Stimulated activated CD8-positive, alpha-beta memory T cell treated with anti-CD3 and anti-CD28 coated beads, Interleukin-7, amount 100 ng/mL, for 1 hour (primary cell): ENCODE measurements at places on chromosomes 7 and 10.

GRCh38 chr10:132712743-132713142 lies 73.2 kb downstream of the NKX6-2 start:
- DNase-seq: no peak

GRCh38 chr10:24706479-24707118 lies 17.1 kb downstream of the ARHGAP21 start:
- DNase-seq: no peak

GRCh38 chr7:155282671-155283070 lies 15.0 kb upstream of the INSIG1 start:
- no peak for DNase-seq

DNA sequence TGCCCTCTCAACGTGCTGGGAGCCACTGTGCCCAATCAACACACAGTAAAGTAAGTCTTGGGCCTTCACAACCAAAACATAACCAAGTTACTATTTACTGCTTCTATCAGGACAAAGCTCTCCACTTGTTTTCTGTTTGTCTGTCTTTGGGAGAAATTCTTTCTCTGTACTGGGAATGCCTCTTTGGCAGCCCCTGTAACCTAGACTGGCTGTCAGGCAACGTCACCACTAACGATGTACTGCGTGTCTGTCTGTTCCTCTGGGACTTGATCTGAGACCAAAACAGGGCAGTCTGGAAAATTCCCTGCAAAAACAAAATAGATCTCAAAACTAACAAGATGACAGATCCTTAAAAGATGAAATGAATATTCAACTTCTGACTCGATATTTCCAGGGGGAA lies 113.0 kb downstream of the SMURF1 start:
- DNase-seq: no peak

- DNase-seq: no peak
These were observed 147.1 kb upstream of the GHITM start for GRCh38 chr10:83991986-83992753.

DNA sequence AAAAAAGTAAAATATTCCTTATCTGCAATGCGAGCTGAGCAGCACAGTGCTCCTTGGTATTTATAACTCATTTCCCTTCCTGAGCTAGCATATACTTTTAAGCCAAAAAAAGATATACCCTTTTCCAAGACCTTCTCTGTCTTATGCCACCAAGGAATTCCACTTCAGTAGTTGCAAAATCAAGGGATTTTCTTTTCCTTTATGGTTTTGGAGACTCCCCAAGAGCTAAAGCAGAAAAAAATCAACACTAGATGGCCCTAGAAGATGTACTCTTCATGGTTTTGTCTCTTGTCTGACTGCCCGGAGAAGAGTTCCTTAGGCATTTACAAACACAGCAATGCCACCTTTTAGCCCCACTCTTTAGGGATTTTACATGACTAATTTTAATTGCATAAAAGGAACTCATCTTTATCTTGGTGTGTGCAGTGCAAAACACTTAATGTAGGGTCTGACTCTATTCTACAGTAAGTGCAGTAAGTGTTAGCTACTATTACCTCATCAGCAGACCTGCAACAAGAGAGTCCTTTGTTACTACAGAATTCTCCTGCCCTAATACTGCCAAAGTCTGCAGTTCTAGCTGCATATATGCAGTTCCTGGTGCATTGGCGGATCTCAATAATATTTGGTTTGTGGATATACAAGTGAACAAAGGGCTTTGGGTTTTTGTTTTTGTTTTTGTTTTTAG lies 443.3 kb downstream of the GFRA1 start:
- DNase-seq: no peak

- DNase-seq: no peak
These were observed 37.4 kb downstream of the PRKAG2 start for GRCh38 chr7:151839451-151839921.

DNA sequence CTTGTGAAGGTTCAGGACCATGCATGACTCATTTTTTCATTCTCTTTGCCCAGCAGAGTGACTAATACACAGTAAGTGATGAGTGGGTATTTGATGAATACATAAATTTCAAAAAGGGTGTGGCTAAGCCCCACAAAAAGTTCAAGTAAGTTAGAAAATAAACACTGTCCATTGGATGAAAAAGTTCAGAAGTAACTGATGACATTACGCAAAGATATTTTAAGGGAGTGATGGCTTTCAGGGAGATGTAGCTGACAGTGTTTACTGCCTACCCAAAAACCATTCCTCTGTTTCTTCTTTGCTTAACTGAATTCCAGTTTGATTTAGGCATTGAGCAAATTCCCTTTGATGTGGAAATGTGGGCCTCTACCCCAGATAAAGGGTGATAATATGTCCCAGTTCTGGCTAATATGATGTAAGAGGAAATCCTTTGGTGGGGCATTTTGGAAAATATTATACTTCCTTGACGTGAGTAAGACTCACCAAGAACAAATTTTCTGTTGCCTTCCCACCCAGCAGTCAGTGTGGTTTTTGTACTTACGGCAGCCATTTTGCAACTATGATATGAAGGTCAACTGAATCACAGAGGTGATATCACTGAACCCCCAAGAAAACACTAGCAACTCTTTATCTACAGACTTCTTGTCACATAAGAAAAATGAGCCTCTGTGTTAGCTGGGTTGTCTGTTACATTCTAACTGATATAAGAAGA lies 29.0 kb upstream of the EBLN1 start:
- no peak for DNase-seq

DNA sequence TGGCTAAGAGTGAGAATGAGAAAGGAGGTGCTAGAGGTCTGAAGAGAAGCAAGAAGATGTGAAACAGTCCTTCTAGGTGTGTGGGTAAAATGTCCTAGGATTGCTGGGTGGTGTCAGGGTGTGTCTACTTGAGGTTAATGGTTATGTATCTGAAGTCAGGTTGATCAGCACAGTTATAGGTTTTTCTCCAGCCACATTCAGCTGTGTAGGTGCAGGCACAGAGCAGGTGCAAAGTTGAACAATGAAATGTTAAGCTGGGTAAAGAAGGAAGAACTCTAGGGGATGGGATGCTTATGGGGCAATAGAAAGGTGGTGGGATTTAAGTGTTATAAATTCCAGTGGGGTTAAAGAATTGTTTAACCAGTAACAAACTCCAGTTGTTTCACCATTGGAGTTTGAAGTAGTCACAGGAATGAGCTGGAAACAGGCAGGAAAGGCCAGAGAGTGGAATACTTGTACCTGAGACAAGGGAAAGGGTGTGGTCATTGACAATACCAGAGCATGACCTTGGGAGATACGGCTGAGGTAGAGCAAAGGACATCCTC lies 200.4 kb upstream of the YAE1 start:
- DNase-seq: no peak

DNA sequence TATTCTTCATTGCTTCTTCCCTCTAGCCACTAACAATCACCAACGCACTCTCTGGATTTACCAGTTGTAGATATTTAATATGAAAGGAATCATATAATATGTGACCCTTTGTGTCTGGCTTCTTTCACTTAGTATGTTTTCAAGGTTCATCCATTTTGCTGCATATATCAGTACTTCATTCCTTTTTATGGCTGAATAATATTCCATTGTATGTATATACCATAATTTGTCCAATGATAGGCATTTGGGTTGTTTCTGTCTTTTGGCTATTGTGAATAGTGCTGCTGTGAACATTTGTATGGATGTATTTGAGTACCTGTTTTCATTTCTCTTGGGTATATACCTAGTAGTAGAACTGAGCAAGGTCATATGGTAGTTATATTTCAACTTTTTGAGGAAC lies 7.3 kb downstream of the AKAP9 start:
- no peak for DNase-seq

- DNase-seq: no peak
These were observed 163.8 kb downstream of the UBE2H start for GRCh38 chr7:129789000-129789399.

GRCh38 chr7:150668977-150669376 lies 16.5 kb upstream of the GIMAP2 start:
- DNase-seq: no peak

DNA sequence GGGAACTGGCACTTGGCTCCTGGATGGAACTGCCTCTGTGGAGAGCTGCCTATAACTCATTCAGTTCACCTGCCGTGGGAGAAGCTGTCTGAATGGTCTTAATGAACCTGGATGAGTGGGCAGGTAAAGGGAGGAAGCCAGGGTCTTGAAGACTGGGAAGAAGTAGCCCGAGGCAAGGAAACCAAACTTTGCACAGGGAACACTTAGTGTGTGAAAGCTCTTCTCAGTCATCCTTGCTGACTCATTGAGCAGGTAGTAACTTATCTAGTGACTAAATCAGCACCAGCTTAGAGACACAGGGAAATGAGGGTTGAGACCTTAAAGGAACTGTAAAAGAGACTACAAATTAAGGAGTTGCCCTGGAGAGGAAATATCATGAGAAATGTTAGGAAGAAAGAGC lies 9.9 kb downstream of the LRRC4 start:
- DNase-seq: no peak

DNA sequence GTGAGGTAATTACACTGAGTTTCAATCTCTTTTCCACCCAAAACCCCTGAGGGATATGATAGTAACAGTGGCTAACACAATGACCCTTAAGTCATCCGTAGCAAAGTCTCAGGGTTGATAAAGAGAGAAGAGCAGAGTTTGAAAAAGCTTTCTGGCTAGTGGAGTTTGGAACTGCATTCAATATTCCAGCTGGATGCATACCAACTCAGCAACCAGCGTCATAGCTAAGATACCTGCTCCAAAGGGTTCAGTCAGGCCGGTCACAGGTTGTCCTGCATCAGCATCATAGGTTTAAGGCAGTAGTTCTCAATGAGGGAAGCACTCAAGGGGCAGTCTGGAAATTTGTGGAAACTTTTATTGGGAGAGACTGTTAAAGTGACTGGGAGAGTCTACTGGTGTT lies 93.5 kb downstream of the CNOT4 start:
- no peak for DNase-seq

DNA sequence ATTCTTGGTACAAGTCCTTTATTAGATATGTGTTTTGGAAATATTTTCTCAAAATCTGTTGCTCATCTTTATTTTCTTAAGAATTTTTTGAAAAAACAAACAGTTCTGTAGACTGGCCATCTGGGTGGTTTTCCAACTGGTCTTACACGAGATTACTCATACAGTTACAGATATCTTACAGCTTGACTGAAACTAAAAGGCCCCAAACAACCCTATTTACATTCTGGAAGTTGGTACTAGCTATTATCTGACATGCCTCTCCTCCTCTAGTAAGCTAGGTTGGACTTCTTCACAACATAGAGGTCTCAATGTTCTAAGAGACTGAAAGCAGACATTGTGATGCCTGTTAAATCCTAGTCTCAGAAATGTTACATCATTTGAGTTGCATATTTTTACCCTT lies 52.0 kb downstream of the ZNF22 start:
- no peak for DNase-seq

DNA sequence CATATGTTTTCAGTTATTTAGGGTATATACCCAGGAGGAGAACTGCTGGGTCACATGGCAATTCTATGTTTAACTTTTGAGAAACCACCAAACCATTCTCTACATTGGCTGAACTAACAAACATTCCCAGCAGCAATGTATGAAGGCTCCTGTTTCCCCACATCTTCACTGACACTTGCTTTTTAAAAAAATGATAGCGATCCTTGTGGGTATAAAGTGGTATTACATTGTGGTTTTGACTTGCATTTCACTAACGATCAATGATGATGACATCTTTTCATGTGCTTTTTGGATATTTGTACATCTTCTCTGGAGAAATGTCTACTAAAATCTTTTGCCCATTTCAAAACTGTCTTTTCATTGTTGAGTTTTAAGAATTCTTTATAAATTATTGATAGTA lies 51.2 kb upstream of the ANAPC16 start:
- no peak for DNase-seq

- DNase-seq: no peak
These were observed 16.2 kb downstream of the CCDC3 start for GRCh38 chr10:12985347-12985746.

DNA sequence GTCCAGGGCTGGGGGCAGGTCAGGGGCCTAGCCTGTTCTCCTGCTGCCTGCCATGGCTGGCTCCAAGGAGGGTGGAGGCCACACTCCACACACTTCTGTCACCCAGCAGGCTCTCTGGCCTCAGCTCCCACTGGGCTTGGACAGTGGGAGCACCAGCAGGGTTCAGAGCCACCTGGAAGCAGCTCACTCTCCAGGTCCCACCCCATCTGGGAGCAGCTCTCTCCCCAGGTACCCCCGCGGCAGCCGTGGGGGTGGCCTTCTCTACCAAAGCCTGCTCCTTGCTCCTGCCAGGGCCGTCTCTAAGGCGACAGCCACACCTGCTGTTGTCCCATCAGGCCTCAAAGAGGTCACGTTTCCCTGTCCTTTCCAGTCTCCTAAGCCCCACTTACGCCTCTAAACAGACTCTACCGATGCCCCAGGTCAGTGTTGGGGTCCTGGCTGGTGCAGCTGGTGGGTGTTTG lies 142.5 kb upstream of the RET start:
- no peak for DNase-seq

GRCh38 chr7:134809616-134810015 lies 30.2 kb downstream of the CALD1 start:
- no peak for DNase-seq

DNA sequence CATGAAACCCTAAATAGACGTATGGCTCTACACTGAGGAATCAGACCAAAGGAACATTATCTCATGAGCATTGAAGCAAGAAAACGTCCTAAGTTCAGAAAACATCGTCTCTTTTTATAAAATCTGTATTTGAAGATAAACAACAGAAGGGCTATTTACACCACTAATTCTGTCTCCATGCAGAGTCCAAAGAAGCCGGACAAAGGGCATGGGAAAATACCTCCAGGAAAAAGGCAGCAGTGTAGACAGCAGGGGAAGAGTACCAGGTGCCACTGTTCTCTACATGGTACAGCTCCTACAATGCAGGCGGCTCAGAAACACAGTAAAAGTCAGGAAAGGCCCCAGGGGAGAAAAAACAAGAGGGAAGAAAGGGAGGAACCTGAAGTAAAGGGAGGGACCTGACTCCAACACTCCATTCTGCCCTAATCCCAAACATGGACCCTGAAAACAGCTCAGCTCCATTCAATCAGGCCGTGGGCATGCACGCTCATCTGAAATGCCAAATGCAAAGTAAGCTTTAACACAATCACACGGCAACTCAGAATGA lies 17.5 kb downstream of the FAM171A1 start:
- no peak for DNase-seq

DNA sequence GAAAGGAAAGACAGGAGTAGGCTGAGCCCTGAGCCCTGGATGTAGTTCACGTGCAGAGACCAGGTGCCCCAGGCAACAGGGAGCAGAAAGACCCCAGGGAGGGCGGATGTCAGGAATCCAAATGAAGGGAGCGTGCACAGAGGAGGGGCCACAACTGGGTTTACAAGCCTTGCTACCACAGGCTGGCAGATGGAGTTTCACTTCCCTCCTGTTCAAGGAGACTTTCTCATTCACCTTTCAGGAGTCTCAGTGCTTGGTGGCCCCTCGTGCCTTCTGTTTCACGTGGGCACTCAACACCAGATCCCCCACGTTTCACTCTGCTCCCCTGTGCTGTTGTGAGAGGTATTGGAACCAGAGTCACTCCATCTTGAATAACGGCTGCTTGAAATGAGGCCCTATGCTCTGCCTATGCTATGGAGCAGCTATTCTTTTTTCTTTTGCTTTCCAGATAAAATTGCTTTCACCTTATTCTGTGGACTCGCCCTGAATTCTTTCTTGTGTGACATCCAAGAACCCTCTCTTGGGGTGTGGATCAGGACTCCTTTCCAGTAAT lies 601.4 kb upstream of the IGFBP3 start:
- DNase-seq: no peak
